Stimulated activated CD8-positive, alpha-beta memory T cell treated with anti-CD3 and anti-CD28 coated beads, Interleukin-2, amount 100 ng/mL, for 1 hour (primary cell): ENCODE measurements at places on chromosomes 2 and 18.

- DNase-seq, result no peak
These were observed 18.5 kb downstream of the PMAIP1 start for GRCh38 chr18:59918320-59918755.

DNA sequence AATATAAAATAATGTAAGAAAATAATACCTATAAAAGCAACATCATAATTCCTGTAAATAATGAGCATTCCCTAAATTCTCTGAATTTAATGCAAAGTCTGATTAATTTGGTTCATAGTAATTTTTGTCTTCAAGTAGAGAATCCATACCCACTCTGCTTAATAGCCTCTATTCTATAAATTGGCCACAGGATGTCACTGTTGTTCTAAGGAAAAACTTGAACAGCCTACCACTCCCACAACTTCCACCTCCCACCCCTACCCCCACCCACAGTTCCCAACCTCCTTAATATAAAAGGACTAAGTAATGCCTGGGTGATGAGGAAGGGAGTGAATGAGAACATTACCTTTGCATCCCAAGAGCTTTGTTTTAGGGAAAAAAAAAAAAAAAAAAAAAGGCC is 27.2 kb upstream of the BBS5 start:
- DNase-seq, result no peak

DNA sequence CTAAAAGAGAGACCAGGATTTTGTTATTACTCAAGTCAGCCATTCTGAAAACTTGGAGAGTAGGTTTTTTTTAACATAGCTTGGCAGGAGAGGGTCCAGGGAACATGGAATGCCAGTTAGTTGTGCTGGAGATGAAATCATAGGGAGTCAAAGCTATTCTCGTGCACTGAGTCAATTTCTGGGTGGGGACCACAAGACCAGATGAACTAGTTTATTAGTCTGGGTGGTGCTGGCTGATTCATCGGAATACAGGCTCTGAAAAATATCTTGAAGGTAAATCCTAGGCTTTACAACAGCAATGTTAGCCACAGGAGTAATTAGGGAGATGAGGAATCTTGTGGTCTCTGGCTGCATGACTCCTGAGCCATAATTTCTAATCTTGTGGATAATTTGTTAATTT is 921.4 kb downstream of the TRIB2 start:
- DNase-seq, result no peak

DNA sequence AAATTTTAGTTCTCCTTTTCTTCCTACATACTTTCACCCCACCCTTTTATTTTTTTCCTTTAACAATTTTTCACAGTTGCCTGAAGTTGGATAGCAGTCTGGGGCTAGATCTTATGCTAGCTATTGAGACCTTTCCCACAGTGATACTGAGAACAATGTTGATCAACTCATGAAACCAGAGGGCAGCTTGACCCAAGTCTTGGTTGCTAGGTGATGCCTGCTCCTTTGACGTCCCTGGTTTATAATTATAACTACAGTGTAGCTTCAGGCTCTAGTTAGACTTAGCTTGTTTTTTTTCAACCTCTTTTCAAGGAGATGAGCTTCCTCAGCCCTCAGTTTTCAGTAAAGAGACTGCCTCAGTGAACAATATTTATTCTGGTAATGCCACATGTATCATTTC is 648.5 kb downstream of the IRS1 start:
- DNase-seq, result no peak

- DNase-seq, result no peak
These were observed 23.2 kb upstream of the EFR3B start for GRCh38 chr2:25018681-25019080.

DNA sequence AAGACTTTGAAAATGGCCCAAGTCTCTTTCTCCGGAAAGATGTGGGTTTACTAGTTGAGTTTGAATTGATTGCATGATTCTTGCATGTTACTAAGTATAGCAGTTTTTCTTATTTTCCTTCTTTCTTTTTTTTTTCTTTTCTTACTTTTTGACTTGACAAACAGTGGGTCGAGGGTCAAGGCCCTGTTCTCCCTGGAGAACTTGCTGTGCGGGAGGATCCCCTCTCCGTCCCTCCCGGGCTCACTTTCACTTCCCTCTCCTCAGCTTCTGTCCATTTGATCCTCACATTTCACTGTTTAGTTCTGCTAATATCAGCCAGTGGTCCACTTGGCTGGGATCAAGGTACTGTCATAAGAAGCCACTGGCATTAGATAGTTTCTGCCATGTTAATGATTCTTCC is 767.4 kb downstream of the TDRD15 start:
- no peak for DNase-seq

GRCh38 chr2:80328159-80328571 is 23.6 kb upstream of the LRRTM1 start:
- DNase-seq, result no peak

GRCh38 chr18:23257137-23257536 is 121.9 kb downstream of the CABLES1 start:
- DNase-seq, result no peak

- no peak for DNase-seq
These were observed 258.8 kb downstream of the GLI2 start for GRCh38 chr2:120994301-120994995.

- DNase-seq, result no peak
These were observed 15.2 kb upstream of the SLC14A1 start for GRCh38 chr18:45708831-45709230.

GRCh38 chr2:134244086-134244485 is 9.8 kb upstream of the MGAT5 start:
- no peak for DNase-seq

GRCh38 chr2:50103442-50103841 is 928.5 kb downstream of the NRXN1 start:
- no peak for DNase-seq

DNA sequence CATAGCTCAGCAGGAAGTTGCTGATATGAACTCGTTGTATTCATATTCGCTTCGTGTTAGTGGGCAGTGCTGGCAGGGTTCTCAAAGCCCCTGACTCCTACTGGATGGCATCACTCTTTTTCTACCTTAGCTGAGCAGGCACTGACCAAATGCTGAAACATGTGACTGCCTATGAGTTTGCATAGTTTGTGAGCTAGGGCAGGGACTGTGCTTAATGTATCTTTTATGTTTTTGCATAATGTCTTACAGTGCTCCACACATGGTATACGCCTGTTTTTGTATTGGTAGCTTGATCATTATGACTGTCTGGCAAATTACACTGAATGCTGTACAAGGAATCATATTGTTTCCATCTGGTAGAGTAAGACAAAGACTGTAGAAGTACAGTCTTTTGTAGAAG is 305.3 kb downstream of the PARD3B start:
- no peak for DNase-seq

DNA sequence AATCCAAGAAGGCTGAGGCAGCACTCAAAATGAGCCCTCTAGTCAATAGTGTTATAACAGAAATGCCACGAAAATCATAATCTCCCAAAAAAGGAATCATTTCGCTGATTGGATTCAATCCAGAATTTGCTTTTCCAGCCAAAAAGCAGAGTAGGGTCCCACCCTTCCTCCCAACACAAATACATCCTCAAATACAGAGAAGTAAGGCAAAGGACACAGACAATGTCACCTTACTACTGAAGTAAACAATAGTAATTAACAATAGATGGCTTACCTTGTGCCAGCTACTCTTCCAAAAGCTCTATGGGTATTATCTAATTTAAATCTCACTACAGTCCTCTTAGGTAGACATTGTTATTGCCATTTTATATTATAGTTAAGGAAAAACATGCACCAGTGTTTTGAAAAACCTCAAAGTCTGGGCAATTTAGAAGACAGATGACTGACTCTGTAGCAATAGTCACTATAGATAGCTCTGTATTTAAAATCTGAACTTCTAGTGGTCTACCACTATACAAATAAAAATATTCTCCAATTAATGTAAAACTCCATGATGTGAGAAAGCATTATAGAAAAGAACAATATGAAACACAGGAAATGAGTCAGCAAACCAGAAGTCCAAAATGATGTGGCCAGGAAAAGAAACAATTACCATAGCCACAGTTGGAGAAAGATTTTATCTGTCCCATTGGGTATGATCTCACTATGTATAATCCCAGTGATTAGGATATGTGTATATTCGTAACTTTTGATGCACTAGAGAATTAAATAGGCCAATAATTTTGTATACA is 305.0 kb upstream of the ERBB4 start:
- no peak for DNase-seq

GRCh38 chr2:173058673-173059072 is 17.0 kb upstream of the MAP3K20 start:
- no peak for DNase-seq

GRCh38 chr2:19731037-19731436 is 170.7 kb downstream of the TTC32 start:
- no peak for DNase-seq

DNA sequence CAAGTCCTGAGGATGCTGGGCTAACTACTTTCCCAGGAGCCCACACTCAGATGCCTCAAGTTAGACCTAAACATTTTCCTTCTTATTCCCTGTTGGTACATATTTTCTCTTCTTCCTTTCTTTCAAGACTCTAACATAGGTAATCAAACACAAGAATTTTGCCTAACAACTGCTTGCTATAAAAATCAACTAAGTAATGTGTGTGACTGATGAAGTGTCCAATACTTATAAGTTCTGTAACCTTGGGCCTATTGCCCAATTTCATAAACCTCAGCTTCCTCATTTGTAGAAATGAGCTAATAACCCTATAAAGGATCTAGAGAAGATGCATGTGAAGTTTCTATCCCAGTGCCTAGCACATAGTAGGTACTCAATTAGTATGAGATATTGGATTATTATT is 31.6 kb upstream of the PIK3C3 start:
- no peak for DNase-seq

DNA sequence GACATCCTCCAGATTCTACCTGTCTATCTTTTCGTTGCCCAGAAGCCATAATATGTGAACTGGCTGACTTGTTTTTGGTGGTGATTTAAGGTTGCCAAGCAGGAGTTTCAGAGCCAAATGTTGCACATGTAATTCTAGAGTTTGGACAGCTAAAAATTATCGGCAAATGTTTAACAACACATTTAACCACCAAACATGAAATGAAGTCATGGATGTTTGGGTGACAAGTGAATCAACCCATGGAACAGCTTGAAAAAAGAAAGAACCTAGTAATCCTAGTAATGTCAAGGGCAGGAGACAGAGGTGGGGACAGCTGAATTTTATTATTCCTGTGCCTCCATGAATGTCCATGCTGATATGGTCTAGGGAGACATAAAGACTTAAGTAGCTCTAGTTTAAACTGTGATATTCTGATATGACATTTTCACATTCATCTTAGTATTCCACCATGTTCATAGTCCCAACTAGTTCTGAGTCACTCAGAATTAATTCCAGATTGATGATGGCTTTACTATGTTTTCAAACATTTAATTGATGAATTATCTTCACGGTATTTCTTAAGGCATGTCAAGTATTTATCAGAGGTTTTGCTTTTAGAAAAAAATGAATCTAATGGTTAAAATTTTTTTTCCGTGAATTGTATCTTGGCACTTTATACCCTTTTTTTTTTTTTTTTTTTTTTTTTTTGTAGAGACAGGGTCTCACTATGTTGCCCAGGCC is 101.7 kb downstream of the SOCS6 start:
- no peak for DNase-seq

DNA sequence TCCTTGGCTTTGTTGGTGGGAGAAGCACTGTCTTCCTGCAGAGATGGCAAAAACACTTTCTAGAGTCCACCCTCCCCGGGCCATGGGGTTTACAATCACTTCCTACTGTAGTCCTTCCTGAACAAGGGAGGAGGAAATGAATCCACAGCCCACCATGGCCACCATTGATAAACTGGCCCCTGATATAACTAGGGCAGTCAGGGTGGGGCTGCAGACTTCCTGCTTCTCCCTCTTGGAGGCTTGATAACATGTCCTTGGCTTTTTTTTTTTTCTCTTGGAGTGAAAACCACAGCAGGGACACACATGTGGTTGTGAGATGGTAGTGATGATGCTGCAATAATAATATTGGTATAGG is 437.8 kb downstream of the ZNF521 start:
- DNase-seq, result no peak

- DNase-seq, result no peak
These were observed 92.2 kb downstream of the ALPK2 start for GRCh38 chr18:58536534-58537271.

- no peak for DNase-seq
These were observed 131.4 kb upstream of the DCC start for GRCh38 chr18:52208646-52209045.
